ENCODE measurements at places on chromosomes 7 and 10. TPM values are rescaled to one million over a fixed set of nuclear protein-coding genes. Genes with fewer than 3 reads are reported as not detected.
A peak's percentile ranks its signal among the peaks of the same experiment; 100 is the strongest.

DNA sequence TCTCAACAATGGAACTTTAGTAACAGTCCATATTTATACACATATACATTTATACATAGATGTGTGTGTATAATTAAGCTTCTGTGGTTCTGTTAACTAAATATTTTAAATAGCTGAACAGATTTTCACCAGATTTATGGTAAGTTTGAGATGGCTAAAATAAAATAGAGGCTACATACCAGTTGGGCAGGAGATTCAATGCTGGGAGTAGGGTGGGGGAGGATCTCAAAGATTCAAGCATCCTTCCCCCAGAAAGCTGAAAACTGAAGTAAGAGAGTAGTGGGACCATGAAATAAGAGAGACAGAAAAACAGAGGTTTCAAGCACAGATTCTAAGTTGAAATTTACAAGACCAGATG, 14.0 kb downstream of the LRRC17 start:
- no peaks in the 10 kb centered on the region for H3K27me3 ChIP-seq
- no peak overlapping the region for H3K27ac ChIP-seq
- H3K4me1 ChIP-seq: peaks cover 7% of the 10 kb centered on the region
- peaks cover 34% of the 10 kb centered on the region for H3K36me3 ChIP-seq
- DNase-seq: no peak
- no peak overlapping the region for H3K4me3 ChIP-seq

DNA sequence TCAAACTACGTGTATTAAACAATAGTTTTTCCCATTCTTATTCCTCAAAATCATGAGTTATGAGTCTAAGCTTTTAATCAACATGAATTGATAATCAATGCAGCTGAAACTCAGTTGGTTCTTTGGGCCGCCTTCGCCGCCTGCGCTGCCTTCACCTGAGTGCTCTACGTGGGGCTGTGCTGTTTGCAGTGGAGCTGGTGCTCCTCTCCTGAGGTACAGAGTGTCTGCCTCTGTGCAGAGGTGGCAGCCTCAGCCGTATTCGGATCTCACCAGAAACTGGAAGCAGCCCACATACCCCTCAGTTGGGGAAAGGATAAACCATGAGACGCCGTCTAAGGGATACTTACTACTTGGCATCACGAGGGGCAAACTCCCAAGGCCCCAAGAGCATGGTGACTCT, 15.5 kb downstream of the NOM1 start:
- no peak for DNase-seq
- H3K27ac ChIP-seq: no peak overlapping the region
- no peaks in the 10 kb centered on the region for H3K27me3 ChIP-seq
- H3K4me1 ChIP-seq: no peaks in the 10 kb centered on the region

DNA sequence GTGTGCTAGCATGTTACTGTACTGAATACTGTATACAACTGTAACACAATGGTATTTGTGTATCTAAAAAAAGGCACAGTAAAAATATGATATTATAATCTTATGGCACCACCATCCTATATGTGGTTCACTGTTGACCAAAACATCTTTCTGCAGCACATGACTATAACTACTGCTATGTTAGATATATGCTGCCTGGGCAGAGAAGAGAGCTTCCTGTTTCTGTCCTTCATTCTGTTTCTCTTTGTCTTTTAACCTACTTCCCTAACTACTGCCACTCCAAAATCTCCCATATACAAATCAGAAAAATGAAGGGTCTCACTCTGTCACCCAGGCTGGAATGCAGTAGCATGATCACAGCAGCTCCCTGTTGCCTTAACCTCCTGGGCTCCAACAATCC, 8.8 kb upstream of the FGL2 start:
- DNase-seq: no peak
- H3K27ac ChIP-seq: no peak overlapping the region
- no peak overlapping the region for H3K4me3 ChIP-seq
- no peaks in the 10 kb centered on the region for H3K4me1 ChIP-seq
- no peaks in the 10 kb centered on the region for H3K36me3 ChIP-seq

CPN1 gene
- 0.17 TPM for polyA plus RNA-seq

- H3K27ac ChIP-seq: no peak overlapping the region
- H3K4me1 ChIP-seq: peaks cover 10% of the 10 kb centered on the region
- no peak for DNase-seq
- peaks cover 6% of the 10 kb centered on the region for H3K27me3 ChIP-seq
Measured at GRCh38 chr7:112622159-112622715, 141.4 kb downstream of the LSMEM1 start.

DNA sequence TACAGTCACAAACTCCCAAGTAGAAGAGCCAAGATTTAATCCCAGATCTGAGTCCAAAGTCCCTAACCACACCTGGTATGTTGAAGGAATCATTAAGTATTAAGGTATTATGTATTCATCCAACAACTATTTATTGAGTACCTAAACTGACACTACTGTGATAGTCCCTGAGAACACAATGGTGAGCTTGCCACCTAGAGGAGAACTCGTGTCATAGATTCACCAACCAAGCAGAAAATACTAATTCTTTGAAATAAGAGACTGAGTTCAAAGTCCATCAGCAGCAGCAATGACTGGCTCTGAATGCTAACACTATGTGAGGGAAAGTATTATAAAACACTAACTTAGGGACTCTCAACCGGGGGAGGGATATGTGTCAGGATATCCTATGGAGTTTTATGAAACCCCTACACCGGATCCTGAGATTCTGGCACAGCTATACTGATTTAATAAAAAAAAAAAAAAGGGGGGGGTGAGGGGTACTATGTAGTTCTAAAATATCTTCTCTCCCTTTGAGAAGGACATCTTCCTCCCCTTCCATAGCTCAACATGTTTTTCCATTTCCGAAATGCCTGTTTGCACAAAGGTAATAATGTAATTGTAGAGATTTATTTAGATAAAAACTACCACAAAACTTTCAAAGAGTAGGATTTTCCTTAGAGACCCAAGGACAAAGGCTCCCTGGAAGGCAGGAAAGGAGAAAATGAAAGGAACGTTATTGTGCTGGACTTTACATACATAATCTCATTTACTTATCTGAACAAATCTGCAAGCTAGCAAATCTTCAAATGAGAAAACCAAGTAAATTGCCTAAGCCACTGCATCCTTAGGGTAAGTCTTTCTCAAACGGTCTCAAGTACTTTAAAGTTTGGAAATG, 1.6 kb downstream of the NCOA4 start:
- H3K27ac ChIP-seq: peak overlapping the region; percentile 92
- H3K4me1 ChIP-seq: peaks cover 24% of the 10 kb centered on the region
- H3K36me3 ChIP-seq: peaks cover 37% of the 10 kb centered on the region
- peak overlapping the region; percentile 85 for H3K4me3 ChIP-seq
- no peaks in the 10 kb centered on the region for H3K27me3 ChIP-seq
- DNase-seq: peak; percentile 56

GRCh38 chr10:103967448-103968071, 620 bp downstream of the SLK start:
- peak overlapping the region; percentile 98 for H3K27ac ChIP-seq
- peaks cover 5% of the 10 kb centered on the region for H3K4me1 ChIP-seq
- H3K27me3 ChIP-seq: no peaks in the 10 kb centered on the region
- 0 out of 3 replicates have a peak, but pooled peaks cover 2% of the 10 kb centered on the region for H3K36me3 ChIP-seq
- peak; percentile 70 for DNase-seq
- peak overlapping the region; percentile 90 for H3K4me3 ChIP-seq

VTI1A gene
- 16.0 TPM for polyA plus RNA-seq

DNA sequence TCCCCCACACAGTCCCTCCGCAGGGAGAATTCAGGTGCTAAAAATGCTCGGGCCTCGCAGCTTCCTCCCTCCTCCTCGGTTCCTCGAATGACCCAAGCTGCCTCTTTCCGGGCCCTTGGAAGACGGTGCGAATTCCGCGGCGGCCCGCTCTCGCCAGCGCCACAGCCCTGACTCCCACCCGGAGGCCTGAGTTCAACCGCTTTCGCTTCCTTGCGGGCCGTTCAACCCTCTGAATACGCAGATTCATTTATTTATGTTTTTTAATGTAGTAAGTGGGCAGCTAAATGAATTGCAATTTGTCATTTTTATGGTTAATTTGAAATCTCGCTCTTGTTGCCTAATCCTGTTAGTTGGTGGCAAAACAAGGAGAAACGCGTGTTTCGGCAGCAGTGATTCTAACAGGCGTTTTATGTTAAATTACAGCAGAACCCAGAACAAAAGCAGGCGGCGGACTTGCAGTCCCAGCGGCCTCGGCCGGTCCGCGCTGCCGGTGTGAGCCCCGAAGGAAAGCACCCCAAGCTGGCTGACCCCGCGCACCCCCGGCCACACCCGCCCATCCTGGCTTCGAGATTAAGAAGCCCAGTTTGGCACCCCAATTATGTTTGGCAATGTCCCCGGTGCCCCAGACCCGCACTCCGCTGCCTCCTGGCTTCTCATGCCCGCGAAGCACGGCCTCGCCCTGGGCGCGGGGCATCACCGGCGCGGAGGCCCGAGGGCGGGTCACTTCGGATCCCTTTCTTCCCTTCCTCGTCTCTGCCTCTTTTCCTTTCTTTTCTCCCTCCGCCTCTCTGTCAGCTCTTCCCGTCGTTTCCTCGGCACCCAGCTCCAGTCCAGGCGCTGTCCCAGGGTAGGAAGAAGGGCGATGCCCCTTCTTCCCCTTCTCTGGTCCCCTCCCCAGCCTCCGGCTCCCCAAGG, 75.9 kb downstream of the INSIG1 start:
- H3K27ac ChIP-seq: no peak overlapping the region
- H3K4me1 ChIP-seq: peaks cover 21% of the 10 kb centered on the region
- no peak for DNase-seq
- H3K4me3 ChIP-seq: no peak overlapping the region
- H3K27me3 ChIP-seq: peaks cover 88% of the 10 kb centered on the region

LOXL4 gene
- 0.05 TPM for polyA plus RNA-seq

NFE2L3 gene
- 10.7 TPM for polyA plus RNA-seq

ICA1 gene
- 17.8 TPM for polyA plus RNA-seq

IFIT1B gene
- polyA plus RNA-seq: not detected

DNA sequence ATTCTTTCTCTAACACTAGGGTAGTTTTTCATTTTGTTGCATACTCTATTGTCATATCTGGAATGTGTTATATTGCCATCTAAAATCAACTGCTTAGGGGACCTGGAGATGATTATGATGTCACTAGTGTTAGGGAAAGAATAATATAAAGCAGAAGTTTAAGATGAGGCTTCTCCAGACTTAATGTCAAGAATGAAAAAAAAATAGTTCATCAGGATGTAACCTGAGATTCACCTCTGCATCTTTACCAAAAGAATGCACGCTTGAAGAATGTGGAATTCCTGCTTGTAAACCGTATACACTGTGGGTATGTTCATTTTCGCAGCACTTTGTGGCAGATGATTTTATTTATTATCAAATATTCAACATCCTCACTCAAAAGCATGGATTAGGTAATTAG, 184.6 kb downstream of the ST7 start:
- no peak overlapping the region for H3K27ac ChIP-seq
- H3K36me3 ChIP-seq: peaks cover 89% of the 10 kb centered on the region
- no peak overlapping the region for H3K4me3 ChIP-seq

GRCh38 chr10:88592906-88593305, 6.3 kb downstream of the LIPJ start:
- DNase-seq: no peak
- no peak overlapping the region for H3K27ac ChIP-seq
- H3K4me1 ChIP-seq: no peaks in the 10 kb centered on the region
- no peak overlapping the region for H3K4me3 ChIP-seq

DNA sequence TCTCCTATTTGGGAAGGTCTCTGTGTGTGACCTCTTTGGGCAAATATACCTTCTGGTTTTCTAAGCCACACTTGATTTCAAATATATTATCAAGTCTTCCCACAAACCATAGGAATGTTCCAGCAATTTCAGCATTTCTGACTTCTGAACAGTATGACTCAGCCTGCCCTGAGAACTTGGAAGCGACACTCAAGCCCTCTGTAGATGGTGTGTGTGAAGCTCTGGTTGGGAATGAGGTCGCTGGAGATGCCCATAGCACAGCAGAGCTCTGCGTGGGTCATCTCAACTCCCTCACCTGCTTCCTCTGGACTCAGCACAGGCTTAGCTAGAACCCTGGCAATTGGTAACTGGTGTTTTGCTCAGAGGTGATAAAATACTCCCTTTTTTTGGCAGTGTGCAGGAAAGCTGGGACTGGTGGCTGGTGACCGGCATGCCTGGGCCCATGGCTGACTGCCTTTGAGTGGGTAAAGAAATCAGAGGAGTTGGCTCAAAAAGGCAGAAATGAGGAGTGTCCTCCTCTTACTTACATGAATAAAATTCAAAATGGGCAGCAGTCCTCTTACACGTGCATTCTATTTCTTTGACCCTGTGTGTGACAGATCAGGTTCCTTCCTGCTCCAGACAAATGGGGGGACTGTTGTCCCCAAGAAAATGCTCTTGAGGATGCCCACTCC, 87.5 kb upstream of the NRP1 start:
- H3K27me3 ChIP-seq: no peaks in the 10 kb centered on the region
- H3K36me3 ChIP-seq: no peaks in the 10 kb centered on the region
- no peak overlapping the region for H3K4me3 ChIP-seq
- H3K27ac ChIP-seq: no peak overlapping the region
- H3K4me1 ChIP-seq: no peaks in the 10 kb centered on the region
- DNase-seq: no peak

CCDC3 gene
- not detected for polyA plus RNA-seq

ZNF746 gene
- 18.9 TPM for polyA plus RNA-seq

DNA sequence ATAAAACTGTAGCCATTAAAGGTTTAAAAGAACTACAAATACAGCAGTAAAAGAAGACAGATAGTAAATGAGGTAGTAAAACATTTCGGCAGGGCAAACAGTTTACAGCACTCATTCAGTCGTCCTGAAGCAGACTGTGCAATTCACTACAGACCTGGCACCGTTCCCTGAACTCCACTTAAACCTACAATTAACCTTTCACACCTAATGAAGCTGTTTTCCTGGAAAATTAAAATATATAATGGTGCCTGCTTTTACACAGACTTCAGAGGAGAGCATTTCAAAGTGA, 335.3 kb downstream of the GFRA1 start:
- H3K4me1 ChIP-seq: no peaks in the 10 kb centered on the region
- DNase-seq: no peak
- no peaks in the 10 kb centered on the region for H3K27me3 ChIP-seq
- H3K4me3 ChIP-seq: no peak overlapping the region
- no peaks in the 10 kb centered on the region for H3K36me3 ChIP-seq
- no peak overlapping the region for H3K27ac ChIP-seq

GRCh38 chr10:79007421-79008319, 61.1 kb upstream of the ZMIZ1 start:
- no peak overlapping the region for H3K4me3 ChIP-seq
- H3K4me1 ChIP-seq: no peaks in the 10 kb centered on the region
- no peak for DNase-seq
- no peaks in the 10 kb centered on the region for H3K36me3 ChIP-seq
- no peak overlapping the region for H3K27ac ChIP-seq

DNA sequence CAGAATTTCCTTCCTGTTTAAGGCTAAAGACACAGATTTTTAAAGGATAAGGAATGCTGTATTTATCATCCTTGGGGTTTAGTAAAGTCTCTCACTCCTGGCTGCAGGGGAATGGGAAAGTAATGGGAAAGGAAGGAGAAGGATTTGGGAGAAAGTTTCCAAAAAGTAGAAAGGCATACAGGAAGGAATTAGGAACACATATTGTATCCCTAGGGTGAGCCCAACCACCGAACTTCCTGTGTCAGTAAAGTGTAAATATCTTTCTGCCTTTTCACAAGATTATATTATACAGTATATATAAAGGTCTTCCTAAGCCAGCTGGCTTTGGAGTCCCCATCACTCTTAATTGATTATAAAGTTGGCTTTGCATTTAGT, 12.0 kb upstream of the UBE2D1 start:
- H3K36me3 ChIP-seq: no peaks in the 10 kb centered on the region
- H3K4me1 ChIP-seq: peaks cover 5% of the 10 kb centered on the region
- H3K27me3 ChIP-seq: no peaks in the 10 kb centered on the region
- DNase-seq: no peak
- peak overlapping the region; percentile 11 for H3K27ac ChIP-seq

Data from K562 (cell line).